ENCODE measurements at places on chromosomes 13 and 19.

GRCh38 chr13:78606471-78607408, 3.4 kb upstream of the POU4F1 start:
- no peak for DNase-seq

GRCh38 chr13:64471916-64472315, 2758.2 kb downstream of the PCDH9 start:
- DNase-seq: no peak

GRCh38 chr19:40620161-40620485, 19.0 kb downstream of the LTBP4 start:
- DNase-seq: no peak

DNA sequence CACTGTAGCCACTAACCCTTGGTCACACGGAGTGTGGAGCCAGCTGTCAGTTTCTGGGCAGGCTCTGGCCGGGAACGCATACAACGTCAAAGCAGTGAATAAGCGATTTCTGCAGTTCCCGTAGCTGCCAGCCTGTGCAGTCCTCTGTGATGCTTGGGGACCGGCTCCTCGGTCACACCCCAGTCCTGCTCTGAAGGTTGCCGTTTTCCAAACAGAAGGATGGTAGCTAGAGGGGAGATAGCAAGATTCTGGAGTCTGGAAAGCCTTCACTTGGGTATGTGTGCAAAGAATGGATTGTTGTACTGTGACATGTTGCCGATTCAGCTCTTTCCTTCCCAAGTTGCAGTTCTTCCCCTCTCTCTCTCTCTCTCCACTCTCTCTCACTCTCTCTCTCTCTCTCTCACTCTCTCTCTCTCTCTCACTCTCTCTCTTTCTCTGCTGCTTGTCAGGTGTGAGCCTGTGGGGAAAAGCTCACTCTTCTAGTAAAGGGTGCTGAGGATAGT, 38.7 kb upstream of the C1QTNF9 start:
- DNase-seq: peak; percentile 9

- no peak for DNase-seq
Observed at GRCh38 chr13:75889427-75889826, 253.3 kb downstream of the LMO7 start.
